ENCODE measurements at places on chromosomes 16 and 17.

GRCh38 chr16:87754535-87754934, 11.3 kb downstream of the KLHDC4 start:
- no peak for DNase-seq

GRCh38 chr17:13981881-13982280, 87.4 kb upstream of the COX10 start:
- no peak for DNase-seq

DNA sequence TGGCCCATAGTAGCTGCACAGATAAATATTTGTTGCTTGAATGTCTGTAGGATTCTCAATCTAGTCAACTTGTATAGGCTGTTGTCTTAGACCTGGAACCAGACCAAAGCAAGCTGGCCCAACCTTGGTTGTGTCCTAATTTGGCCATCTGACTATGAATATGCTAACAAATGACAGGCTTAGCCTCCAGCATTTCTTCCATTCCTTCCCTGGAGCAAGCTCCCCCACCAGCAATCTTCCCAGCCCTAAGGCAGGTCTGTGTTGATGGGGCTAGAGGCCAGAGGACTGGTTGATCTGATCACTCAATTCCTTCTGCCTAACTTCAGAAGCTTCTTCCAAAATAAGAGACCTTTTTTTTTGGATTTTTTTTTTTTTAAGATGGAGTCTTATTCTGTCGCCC, 9.4 kb upstream of the PHOSPHO1 start:
- DNase-seq, result no peak

- no peak for DNase-seq
Measured at GRCh38 chr16:20903116-20903898, 2.7 kb downstream of the LYRM1 start.

DNA sequence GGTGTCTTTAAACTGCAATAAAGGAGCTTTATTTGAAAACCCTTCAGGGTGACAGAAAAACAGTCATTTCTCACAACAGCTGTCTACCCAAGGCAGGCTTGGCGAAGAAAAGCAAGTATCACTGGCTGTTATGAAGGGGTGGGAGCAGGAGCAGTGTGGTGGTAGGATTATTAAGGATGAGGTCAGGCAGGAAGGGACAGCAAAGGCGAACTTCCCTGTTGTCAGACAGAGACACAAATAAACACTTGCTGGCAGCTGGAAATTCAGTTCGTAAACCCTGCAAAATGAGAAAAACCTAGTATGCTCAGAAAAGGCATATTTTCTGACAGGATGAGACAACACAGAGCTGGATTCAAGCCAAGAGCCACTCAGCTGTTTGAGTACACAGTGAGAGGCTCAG, 416.3 kb upstream of the CDH5 start:
- DNase-seq, result no peak

DNA sequence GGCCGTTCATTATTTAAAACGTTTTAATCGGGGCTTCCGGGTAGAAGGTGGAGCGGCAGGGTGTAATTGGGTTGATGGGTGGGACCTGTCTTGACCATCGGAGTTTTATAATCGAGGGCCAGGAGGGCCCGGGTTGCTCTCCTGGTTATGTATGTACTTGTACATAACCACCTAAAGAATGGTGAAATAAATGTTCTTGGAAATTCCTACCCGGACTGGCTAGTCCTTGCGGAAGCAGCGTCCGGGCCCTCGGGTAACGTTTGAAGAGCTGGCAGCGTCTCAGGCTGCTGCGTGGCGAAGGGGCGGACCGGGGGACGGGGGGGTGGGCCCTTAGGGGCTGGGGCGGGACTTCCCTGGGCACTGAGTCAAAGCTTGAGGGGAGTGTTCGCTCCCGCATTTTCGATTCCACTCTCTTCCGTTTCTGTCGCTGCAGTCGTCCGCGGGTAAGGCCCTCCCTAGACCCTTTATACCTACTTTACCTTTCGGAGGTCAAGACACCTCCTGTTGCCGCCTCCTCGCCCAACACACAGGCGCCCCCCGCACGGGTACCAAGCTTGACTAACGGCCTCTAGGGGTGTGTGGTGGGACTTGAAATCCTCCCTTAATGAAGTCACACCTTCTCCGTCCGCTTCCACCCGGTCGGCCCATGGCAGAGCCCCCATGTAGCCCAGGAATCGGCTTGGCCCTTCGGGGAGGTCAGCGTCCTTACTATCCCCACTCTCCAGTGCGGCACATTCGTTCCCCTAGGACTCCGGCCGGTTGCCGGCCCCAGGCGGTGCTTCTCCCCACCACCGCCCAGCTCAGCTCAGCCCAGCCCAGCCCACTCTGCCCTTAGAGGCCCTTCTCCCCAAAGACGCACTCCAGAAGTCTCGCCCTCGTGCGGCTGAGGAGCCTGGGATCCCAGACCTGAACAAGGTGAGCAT, at the start of gene TMEM106A:
TSS of gene TMEM106A (plus strand) at position 396 of the 923 bp plus-strand sequence. CDS start 1,167 bp downstream, outside the sequence.
- peak; percentile 60 for DNase-seq

GRCh38 chr16:57042157-57043111, 49.9 kb upstream of the CPNE2 start:
- DNase-seq, result peak; percentile 66

GRCh38 chr17:74981979-74982662, 5.3 kb upstream of the CDR2L start:
- DNase-seq, result peak; percentile 79

GRCh38 chr17:42153919-42154742, 658 bp downstream of the RAB5C start:
- no peak for DNase-seq

DNA sequence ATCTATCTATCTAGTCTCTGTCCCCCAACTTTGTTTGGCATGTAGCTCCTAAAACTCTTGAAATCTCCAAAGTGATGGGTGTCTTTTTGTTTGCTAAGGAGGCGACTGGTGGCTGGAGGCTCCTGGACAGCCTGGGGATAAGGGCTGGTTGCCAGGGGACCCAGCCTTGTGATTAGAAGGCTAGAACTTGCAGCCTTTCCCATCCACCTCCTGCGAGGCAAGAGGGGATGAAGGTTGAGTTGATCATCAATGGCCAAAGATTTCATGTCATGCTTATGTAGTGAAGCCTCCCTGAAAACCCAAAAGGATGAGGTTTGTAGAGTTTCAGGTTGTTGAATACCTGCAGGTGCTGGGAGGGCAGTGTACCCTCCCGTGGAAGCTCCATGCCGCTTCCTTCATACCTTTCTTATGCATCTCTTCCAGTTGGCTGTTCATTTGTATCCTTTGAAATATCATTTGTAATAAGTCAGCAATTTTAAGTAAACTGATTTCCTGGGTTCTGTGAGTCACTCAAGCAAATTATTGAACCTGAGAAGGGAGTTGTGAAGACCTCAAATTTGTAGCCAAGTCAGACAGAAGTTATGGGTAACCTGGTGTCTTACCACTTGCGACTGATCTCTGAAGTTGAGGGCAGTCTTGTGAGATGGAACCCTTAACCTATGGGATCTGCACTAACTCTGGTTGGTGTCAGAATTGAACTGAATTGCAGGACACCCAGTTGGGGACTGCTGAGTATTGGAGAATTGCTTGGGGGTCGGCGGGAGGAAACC, 202.4 kb downstream of the SEC14L1 start:
- no peak for DNase-seq

DNA sequence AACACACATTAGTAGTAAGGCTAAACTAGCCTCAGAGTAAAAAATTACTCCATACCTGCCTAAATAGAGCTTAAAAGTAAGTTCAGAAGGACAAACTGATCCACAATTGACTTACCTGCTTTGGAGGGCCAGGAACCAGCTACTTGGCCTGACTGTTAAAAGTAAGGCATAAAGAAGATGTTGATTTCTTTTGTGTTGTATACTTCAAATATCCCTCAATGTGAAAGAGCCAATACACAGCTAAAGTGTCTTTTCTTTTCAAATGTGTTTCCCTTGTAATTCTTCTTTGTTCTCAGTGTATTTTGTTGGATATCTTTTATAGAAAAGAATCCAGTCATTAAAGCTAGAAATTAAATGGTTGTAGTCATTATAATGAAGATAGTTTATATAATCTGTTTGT, 171.1 kb downstream of the TANC2 start:
- DNase-seq, result no peak

DNA sequence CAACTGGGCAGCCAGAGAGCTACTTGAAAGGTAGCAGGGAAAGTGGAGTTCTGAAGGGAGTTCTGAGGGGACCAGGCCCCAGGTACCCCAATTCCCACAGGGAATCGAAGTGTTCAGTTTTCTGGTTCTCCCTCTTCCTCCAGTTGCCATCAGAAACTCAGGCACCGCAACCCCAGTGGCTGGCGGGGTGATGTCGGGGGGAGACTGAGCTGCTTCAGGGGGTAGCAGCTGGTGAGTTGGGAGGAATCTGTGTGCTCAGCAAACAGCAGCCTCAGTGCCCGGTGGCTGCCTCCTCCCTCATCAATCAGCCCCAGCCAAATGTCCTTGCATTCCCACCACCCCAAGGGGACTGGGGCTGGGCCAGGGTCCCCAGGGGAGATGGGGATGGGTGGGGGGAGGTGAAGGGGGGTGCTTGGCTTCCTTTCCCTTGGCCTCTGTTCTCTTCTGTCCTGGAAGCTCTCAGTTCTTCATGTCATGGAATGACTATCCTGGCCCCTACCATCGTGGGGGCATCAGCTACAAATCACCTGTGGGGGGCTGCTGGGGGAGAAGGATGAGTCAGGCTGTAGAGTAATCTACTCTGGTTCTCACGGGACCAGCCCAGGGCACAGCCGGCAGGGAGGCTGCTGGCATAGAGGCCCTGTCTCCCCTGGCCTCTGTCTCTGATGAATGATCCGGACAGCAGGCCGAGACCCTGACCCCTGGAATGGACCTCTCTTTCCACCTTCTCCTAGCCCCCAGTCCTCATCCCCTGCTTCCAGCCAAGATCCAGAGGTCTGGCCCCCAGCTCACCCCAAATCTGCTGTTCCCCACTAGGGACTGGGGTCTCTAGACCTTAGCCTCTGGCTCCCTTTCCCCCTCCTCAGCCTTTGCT, 2.6 kb upstream of the DNAH2 start:
- DNase-seq, result no peak

DNA sequence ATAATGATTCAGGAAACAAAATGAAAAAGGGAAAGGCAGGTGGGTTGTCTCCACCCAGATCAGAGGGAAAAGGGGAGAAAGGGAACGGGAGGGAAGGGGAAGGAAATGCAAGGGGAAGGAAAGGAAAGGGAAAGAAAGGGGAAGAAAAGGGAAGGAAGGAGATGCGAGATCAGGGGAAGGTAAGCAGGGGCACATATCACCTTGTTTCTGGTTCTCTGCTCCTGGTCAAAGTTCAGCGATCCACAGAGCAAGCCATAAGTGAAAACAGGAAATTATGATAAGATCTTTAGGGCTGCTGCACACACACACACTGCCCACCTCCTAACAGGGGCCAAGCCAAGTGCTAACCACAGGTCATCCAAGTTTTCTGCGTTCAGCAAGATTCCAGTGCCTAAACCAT, 37.5 kb upstream of the GRIN2A start:
- no peak for DNase-seq

DNA sequence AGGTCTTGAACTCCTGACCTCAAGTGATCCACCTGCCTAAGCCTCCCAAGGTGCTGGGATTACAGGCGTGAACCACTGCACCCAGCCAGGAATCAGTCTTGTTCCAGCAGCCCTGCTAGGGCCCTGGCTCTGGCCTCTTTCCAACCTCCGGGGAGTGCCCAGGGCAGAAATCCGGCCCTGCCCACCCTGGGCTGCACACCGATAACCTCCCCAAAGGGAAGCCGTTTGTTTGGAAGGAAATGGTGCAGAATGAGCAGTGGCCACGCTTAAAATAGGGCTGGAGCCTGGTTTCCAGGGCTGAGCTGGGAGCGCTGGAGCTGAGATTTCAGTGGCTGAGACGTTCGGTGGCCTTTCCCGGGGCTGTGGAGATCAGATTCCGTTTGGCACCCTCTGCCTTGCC, 17.8 kb upstream of the EMP2 start:
- no peak for DNase-seq

GRCh38 chr17:45793999-45794540, 9.9 kb downstream of the CRHR1 start:
- DNase-seq, result no peak

DNA sequence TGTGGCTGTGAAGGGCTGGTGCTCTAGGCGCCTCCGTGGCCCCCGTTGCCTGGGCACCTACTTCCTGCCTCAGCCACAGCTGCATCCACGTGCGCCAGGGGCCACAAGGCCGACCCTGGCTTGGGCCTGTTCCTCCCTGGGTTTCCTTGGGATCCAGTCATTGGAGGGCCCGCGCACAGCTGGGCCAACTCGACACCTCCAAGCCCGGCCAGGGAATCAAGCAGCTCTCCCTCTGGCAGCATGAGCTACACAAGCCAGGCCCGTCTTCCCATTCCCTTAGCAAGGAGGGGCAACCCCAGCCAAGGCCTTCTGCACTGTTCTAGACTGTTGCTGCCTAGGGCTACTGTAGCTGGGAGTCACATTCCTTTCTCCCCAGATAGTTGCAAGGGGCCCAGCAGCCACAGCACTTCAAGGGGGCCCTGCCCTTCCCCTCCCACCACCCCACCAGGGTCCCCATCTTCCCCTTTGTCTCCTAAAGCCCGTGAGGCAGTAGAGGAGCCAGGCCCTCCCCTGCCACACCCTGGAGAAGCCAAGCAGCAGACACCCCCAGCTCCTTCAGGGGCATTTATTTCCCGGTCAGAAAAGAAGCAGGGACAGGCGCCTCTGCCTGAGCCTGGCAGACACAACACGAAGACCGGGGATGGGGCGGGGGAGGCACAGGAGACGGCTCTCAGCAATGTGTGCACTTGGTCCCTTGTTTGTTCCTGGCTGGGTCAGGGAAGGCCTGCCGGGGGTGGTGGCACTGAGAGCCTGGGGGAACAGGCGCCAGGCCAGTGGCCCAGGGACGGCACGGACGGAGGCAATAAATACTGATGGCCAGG, 3.8 kb downstream of the ARHGDIA start:
- no peak for DNase-seq

All from activated T-helper 1 cell treated with anti-CD3 and anti-CD28 coated beads, Interleukin-12 subunit alpha, Interleukin-12 subunit beta, Interleukin-2, Interleukin-4 antibody, amounts not matched to agents 30 ng/mL and 10 ng/mL and 1 ng/mL, durations not matched to agents 14 hours and 24 hours and 36 hours (primary cell).